Right renal pelvis (tissue), 4 donors: ENCODE measurements at places on chromosomes 4 and X.

GRCh38 chr4:119652998-119653397 is 24.4 kb upstream of the PDE5A start:
- no peak for DNase-seq

GRCh38 chr4:180587379-180587778 is 1655.8 kb upstream of the TENM3 start:
- DNase-seq = no peak

GRCh38 chrX:68403038-68403437 is 30.3 kb downstream of the OPHN1 start:
- DNase-seq = no peak

DNA sequence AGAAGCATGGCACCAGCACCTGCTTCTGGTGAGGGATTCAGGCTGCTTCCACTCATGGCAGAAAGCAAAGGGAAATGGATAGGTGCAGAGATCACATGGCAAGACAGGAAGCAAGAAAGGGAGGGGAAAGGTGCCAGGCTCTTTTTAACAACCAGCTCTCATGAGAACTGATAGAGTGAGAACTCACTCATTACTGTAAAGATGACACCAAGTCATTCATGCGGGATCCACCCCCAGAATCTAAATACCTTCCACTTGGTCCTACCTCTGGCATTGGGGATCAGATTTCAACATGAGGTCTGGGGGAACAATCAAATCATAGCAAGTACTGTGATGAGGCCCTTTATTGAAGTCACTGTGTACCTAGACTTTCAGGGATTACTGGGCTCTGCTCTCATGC is 72.0 kb upstream of the PRDM5 start:
- DNase-seq = no peak

GRCh38 chrX:128975745-128976144 is 547.5 kb downstream of the SMARCA1 start:
- no peak for DNase-seq

DNA sequence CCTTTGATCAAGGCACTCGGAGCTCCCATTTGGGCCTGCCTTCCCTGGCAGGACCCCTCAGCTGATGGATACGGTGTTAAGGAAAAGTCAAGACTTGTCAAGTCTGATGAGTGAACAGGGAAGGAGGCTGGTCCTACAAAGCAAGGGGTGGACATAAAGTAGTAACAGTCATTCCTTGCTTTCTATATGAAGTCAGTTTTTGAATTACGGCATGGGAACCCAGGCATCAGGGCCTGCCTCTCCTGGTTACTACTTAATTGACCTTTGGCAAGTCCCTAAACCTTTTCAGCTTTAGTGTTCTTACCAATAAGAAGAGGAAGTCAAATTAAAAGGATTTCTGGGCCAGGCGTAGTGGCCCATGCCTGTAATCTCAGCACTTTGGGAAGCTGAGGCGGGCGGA is 7.0 kb downstream of the CHST7 start:
- DNase-seq = no peak

DNA sequence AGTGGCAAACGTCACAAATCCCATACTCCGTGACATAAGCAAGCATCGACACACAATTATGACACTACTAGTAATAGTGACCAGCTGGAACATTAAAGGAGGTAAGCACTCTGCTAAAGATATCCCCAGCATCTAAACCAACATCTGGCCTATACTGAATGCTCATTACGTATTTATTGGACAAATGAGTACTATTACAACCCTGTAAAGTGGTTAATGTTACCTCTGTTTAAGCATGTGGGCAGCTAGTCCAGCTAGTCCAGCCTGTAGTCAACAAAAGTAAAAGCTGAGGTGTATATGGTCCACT is 419 bp upstream of the RPGR start:
- no peak for DNase-seq

GRCh38 chrX:19875050-19875431 is 12.4 kb downstream of the SH3KBP1 start:
- no peak for DNase-seq

GRCh38 chrX:129958083-129958465 is 24.4 kb upstream of the BCORL1 start:
- DNase-seq = no peak

GRCh38 chrX:84168095-84168494 is 19.9 kb downstream of the RPS6KA6 start:
- DNase-seq = no peak

DNA sequence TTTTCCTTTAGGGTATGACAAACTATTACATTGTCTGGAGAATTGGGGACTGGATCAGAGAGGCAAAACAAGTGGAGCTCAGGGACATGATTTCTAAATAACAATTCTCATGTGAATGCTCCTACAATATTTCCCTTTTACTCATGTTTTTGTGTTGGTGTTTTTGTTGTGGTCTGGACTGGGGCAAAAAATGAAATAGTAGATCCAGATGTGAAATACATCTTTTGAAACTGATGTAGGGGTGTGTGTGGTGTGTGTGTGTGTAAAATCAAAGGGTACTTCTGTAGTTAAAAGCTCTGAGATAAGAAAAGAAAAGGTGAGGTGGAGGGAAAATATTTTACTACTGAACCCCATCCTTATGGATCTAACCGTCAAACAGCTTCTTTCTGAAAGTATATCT is 188.4 kb upstream of the RPL34 start:
- no peak for DNase-seq

GRCh38 chr4:38993683-38994082 is 38.5 kb downstream of the TMEM156 start:
- no peak for DNase-seq

DNA sequence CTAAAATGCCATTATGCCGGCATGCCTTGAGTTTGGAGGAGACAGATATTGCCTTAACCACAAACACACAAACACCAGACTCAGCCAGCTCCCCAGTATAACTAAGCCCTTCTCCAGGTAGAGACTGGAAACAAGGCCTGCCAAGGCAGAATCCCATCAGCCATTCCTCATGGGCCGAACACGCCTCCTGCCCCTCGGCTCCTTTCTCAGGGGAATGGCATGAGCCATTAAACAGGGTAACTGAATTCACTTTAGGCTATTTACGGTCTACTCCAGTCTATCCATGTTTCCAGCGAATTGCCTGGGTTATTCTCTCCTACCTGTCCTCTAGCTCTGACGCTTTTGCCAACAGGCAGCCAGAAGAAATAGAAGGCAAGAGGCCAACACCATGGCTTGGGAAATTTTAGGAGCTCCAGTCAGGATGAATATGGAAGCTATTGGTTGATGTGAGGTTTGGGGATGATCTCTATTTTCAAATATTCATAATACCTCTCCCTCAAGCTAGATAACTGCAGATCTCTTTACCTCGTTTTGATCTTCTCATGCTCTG is 4.9 kb downstream of the SEL1L3 start:
- DNase-seq = no peak

- DNase-seq = no peak
Observed at GRCh38 chr4:174457468-174457867, 64.8 kb downstream of the HPGD start.

DNA sequence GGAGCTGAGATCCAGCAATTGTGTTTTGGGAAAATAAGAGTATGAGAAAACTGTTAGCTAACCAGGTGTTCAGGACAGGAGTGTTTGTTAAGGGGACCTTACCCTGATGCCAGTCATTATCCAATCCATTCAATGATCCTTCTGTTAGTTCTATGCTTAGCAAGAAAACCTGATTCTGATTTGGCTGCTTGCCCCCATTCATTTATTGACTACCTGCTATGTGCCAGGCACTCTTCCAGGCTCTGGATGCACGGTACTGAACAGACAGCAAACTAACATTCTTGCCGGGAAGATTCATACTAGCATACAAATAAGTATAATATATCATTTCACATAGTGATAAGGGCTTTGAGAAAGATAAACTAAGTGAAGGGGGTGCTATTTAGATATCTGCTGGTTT is 1.0 kb upstream of the MECP2 start:
- DNase-seq = no peak

GRCh38 chr4:140359562-140360427 is 13.7 kb upstream of the SCOC start:
- peak; percentile 77 for DNase-seq

- DNase-seq = no peak
Observed at GRCh38 chr4:20084488-20084887, 167.2 kb upstream of the SLIT2 start.

DNA sequence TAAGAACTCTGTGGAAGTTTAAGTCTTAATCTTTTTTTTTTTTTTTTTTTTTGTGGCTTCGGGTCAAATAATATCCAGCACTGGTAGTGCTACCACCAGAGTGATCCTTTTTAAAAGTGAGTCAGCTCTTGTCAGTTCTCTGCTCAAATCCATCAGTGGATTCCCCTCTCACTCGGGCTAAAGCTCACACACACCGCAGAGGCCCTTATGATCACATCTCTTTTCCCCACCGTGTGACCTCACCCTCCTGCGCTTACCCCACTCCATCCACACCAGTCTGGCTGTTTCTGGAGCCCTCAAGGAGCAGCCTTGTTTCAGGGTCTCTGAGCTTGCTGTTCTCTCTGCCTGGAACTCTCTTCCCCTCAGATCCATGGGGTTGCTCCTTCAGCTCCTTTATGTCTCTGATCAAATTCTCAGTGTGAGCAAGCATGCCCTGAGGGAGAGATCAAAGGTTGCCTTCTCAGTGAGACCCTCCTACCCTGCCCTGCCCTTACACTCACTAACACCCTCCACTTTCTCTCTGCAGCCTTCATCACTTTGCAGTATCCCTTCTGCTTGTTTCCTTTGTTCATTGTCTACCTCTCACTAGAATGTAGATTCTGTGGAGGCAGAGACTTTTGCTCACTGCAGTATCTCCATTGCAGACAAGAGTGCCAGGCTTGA is 19.8 kb upstream of the BEND4 start:
- DNase-seq = no peak

DNA sequence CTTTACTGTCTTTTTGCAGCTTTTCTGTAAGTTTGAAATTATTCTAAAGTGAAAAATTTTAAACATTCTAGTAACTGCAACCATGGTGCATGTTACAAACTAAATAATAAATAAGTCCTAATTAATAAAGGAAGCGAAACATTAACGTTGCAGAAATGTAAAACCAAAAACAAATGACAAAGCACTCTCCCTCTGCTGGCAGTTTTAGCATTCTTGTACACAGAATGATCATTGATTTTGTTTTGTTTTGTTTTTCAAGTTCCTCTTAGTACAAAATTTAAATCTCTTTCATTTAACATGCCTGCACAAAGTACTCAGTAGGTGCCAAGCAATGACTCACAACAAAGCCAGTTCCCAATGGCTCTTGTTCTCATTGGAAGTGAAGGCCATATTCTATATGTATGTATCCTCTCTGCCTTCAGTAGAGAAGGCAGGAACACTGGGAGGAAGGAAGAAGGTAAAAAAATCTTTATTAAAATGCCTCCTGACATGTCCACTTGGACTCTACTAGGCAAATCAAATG is 13.7 kb upstream of the TMSB4X start:
- DNase-seq = no peak

DNA sequence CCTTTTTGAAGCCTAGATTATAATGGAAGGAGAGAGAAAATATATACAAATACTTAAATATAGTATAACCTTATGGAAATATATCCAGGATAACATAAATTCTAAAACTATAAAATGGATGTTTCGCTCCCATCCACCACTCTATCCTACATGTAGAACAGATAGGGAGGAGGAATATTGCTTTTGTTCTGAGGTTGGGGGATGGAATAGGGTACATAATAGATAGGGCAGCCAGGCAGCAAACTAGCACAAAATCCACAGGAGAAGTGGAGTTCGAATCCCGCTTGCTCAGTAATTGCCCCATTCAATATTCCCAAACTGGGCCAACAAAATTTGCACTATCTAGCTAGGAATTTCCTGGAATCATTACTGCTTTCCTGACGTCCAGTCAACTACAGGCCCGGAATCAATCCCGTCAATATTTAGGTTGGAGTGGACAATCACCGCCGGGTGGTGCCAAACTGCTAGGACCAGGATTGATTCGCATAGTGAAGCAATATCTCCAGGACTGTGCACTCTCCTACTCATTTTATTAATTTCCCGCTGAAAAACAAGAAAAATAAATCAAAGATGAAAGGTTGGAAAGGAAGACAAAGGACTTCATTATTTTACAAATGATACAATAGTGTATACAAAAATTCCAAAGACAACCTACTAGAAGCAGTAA is 40.4 kb upstream of the PAPSS1 start:
- DNase-seq = no peak

DNA sequence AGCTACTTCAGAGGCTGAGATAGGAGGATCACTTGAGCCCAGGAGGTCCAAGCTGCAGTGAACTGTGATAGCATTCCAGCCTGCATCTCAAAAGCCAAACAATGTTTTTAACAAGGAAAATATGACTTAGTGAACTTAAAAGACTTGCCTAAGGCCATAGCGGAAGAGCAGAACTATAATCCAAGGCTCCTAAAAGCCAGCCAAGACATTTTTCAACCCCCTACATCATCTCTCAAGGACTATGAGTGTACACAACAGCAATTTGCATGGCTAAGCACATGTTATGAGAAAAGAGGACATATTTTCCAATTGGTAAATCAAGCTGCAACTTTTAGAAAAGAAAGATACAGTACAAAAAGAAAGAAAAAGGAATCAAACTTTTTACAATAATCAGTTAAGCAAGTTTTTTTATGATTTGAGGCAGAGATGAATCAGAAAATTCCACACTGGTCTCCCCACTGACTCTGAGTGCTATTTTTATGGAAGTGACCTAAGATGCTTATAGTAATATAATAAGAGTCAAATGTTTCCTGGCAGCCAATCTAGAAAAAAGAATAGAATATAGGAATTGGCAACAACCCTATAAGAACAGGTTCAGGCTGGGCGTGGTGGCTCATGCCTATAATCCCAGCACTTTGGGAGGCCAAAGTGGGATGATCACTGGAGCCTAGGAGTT is 9.8 kb upstream of the ACOT9 start:
- no peak for DNase-seq

- DNase-seq = no peak
Observed at GRCh38 chr4:170497689-170498088, 407.9 kb upstream of the AADAT start.

DNA sequence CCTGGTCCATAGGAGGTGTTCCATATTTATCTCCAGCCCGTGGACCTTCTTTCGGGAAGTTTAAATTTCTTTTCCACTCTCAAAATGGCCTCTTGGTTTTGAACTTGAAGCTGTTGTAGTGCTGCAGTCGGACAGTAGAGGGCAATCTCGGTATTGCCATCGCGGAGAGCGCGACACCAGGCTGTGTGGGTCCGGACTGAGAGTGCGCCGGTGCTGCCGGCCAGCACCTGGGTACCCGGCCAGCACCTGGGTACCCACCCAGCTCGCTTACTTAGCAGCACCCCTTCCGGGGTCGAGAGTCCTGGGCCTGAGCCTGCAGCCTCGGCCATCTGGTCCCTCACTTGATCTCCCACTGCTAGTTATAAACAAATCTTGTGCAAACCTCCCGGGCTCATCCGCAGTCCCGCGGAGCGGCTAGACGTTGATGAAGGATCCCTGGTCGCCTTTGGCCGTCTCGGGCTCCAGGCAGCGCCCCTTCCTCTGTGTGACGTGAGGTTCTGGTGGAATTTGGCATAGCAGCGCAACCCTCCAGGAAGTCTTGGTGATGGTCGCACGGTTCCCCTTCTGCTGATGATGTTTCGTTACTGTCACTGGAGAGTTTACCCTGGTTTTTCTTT is 18.0 kb downstream of the FAM9A start:
- DNase-seq = peak; percentile 0
